Right lobe of liver (tissue), 6 donors: ENCODE measurements at places on chromosomes 4 and X. TPM values are rescaled to one million over a fixed set of nuclear protein-coding genes. Genes with fewer than 3 reads are reported as not detected.

GRCh38 chrX:47992669-47993068 lies 11.1 kb downstream of the ZNF182 start:
- no peaks in the 10 kb centered on the region for H3K27me3 ChIP-seq
- H3K4me3 ChIP-seq: no peak overlapping the region

DNA sequence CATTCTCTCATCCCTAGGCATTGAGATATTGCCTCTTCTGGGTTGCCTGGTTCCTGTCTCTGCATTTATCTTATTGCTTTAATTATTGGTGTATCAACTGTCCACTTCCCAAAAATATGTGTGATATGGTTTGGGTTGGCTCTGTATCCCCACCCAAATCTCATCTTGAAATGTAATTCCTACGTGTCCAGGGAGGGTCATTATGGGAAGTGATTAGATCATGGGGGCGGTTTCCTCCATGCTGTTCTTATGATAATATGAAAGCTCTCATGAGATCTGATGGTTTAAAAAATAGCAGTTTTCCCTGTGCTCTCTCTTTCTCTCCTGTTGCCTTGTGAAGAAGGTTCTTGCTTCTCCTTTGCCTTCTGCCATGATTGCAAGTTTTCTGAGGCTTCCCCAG lies 308.3 kb upstream of the HS3ST1 start:
- H3K27ac ChIP-seq: no peak overlapping the region
- H3K27me3 ChIP-seq: no peaks in the 10 kb centered on the region
- no peaks in the 10 kb centered on the region for H3K4me1 ChIP-seq
- no peak overlapping the region for H3K4me3 ChIP-seq
- DNase-seq: no peak
- H3K36me3 ChIP-seq: no peaks in the 10 kb centered on the region

- no peak for DNase-seq
- no peak overlapping the region for H3K27ac ChIP-seq
- H3K36me3 ChIP-seq: no peaks in the 10 kb centered on the region
- H3K4me1 ChIP-seq: no peaks in the 10 kb centered on the region
- H3K4me3 ChIP-seq: no peak overlapping the region
Measured at GRCh38 chr4:59644765-59645164, 1555.4 kb upstream of the ADGRL3 start.

GRCh38 chrX:10117864-10118377 lies 38.9 kb upstream of the CLCN4 start:
- no peak overlapping the region for H3K4me3 ChIP-seq
- no peaks in the 10 kb centered on the region for H3K27me3 ChIP-seq
- no peaks in the 10 kb centered on the region for H3K36me3 ChIP-seq
- DNase-seq: no peak

DNA sequence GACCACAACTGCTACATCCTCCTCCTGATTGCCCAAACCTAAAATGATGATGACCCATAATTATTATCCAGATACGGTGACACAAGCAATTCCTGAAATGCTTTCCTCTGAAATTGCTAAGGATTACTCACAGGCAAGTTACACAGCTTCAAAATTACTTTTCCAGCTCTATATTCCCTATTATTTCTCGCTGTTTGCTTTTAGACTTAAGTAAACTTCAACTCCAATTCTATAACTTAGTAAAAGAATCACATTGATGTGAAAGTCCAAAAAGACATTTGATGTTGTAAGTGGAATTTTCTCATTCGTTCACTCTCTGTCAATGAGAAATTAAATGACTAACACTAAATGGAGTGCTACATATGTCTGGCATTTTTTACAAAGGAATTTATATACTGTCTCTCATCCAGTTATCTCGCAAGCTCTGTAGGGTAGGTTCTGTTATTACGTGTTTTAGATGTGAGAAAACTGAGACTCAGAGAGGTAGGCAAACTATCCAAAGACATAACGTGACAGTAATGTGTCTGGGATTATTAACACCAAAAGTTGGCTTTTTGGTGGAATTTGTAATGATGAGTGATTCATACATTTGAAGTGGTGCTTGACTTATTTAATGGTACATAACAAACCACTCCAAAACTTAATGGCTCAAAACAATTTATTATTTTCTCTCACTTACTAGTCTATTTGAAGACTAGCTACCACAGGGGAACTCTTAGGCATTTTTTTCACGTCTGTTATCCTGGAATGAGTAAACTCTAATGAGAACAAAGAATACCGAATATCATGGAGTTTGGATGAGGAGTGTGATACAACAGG lies 31.5 kb downstream of the PALLD start:
- H3K27me3 ChIP-seq: no peaks in the 10 kb centered on the region
- H3K4me1 ChIP-seq: no peaks in the 10 kb centered on the region
- H3K4me3 ChIP-seq: no peak overlapping the region
- no peak overlapping the region for H3K27ac ChIP-seq

DNA sequence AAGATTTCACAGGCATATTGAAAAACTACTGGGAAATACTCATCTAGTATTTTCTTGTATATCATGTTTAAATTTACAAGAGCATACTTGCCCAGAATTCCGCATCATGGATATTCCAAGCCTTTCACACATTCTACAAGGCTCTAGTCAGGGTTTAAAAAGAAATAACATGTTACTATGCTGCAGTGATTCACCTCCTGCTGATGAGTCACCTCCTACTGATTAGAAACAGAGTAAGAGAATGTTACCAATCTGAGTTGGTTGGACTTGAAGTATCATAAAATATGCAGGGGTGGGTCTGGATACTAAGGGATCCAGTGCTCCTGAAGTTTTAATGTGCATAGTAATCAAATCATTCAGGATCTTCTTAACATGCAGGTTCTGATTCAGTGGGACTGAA lies 192.0 kb upstream of the ANK2 start:
- no peaks in the 10 kb centered on the region for H3K4me1 ChIP-seq
- no peak for DNase-seq
- no peaks in the 10 kb centered on the region for H3K27me3 ChIP-seq
- no peak overlapping the region for H3K27ac ChIP-seq
- H3K36me3 ChIP-seq: no peaks in the 10 kb centered on the region

DNA sequence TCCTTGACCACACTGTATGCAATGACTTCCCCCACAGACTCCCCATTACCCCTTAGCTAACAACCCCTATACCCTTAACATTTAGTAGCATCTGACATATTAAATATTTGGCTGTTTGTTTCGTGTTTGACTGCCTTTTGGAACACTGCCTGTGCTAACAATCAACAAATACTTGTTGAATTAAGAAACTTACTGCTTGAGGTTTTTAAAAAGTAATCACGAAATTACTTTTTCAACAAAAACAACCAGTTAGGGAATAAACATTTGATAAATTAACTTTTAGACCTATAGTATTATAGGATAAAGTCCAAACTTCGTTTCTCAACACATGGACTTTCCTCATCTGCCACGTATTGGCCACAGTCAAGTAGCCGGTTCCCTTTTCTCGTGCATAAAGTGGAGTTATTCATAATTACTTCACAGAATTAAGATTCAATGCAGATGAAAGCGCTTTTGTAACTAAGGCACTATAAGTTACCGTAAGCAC lies 555 bp upstream of the ELMOD2 start:
- no peaks in the 10 kb centered on the region for H3K27me3 ChIP-seq
- no peak overlapping the region for H3K27ac ChIP-seq
- H3K4me1 ChIP-seq: no peaks in the 10 kb centered on the region
- H3K4me3 ChIP-seq: peak overlapping the region; percentile 80
- no peaks in the 10 kb centered on the region for H3K36me3 ChIP-seq

MRPL1 gene
- 19.2 TPM for total RNA-seq

CAPN6 gene
- total RNA-seq: 0.15 TPM

SRPK3 gene
- total RNA-seq: not detected

NXF2 gene
- not detected for total RNA-seq

ART3 gene
- not detected for total RNA-seq
